ENCODE measurements at places on chromosomes 4 and X. TPM values are rescaled to one million over a fixed set of nuclear protein-coding genes. Genes with fewer than 3 reads are reported as not detected.

Gene ZCCHC12
- total RNA-seq = not detected

Gene ATP1B4
- total RNA-seq = not detected

Gene IL2
- total RNA-seq = not detected

Gene MAGEB2
- total RNA-seq = 0.78 TPM

Gene LRAT
- 0.10 TPM for total RNA-seq

Gene CLDN22
- not detected for total RNA-seq

Gene LDB2
- total RNA-seq = 0.98 TPM

DNA sequence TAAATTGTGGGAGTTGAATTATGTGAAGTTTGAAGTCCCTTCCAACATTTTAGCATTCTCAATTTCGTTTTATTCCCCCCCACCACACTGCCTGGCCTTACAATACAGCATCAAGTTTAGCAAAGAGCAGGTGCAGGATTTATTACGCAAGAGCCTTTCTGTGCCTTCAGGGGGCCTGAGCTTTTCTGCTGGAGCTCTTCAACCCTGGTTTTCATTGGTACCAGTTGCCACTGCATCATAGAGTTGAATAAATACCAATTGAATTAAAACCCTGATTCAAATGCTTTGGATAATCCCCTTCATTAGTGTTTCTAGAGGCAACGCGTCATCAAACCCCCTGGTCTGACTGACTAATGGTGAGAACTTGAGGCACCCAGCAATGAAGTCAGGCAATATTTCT is 43.6 kb upstream of the KIT start:
- DNase-seq = no peak

DNA sequence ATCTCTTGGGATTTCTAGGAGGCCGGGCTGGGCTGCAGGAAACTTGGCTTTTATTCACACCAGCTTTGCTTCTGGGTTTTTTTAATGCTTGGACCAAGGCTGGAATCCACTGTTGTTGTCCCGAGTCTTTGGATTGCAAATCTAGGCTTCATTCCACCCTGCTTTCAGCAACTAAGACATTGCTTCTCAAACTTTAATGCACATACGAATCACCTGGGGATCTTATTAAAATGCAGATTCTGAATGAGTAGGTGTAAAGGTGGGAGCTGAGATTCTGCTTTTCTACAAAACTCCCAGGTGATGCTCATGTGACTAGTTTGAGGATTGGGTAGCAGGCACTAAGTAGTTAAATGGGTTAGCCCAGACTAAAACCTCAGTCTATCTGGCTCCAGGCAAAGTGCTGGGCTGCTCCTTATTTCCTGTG is 39.2 kb upstream of the GPC4 start:
- DNase-seq = no peak

DNA sequence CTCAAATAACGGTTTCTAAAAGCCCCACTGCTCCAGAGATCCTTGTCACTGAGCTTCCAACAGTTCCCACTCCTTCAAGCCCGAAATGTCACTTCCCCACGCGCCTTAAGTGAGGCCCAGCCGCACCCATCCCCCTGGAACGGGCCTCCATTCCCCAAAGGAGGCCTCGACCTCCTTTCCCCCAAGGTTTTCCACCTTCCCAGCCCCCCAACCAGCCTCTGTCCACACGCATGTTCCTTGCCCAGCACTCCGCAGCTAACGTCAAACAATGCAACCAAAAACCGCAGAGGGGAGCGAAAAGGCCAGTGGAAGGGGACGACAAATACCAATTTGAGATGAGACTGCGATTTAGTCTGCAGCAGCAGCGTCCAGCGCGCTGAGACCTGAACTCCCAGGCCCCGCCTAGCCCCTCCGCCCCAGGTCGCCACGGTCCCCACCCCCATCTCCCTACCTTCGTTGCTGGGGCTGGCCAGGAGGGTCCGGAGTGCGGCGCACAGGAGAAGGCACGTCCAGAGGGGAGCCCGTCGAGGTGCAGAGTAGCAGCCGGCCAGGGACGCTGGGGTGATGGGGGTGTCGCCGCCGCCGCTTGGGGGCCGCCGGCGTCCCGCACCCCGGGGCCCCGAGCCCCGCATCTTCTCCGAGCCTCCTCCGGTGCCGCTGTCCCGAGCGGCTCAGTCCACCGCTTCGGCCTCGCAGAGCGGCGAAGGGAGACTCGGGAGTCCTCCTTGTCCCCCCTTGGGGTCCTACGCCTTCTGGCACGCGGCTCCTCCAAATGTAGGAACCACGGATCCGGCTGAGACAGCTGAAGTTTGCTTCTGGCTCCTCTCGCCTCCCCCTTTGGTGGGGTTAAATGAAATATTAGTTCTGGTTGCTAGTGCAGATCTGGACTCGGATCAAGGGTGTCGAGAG is 924 bp downstream of the EPHA5 start:
- DNase-seq = no peak

DNA sequence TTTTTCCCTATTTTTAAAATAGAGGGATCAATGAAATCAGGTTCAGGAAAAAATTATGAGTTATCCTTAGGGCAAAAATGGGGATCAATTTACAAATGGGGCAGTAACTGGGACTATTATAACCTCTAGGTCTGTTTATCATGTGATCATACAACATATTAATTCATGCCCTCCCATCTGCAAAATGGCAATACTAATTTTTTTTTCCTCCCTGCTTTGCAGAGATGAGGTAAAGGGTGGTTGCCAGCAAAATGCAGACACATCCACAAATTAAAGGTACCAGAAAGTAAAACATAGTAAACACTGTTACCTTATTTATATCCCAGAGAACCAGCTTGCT is 467 bp downstream of the HSD17B11 start:
- DNase-seq = no peak

DNA sequence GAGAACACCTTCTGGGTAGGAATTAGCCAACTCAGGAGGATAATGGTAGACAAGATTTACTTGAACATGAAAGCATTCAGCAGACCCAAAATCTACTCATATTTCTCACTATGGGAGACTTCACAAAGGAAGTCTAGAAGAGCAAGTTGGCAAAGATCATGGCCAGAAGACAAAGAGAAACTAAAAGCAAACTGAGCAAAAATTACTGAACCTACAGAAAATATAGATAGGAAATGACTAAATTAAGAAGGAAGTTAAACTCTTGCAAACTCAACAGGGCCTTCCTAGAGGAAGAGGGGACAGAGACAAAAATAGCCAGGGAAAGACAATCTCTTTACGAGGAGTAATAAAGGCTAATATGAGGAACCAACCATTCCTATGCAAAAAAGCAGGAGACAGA is 18.7 kb downstream of the CORIN start:
- no peak for DNase-seq

DNA sequence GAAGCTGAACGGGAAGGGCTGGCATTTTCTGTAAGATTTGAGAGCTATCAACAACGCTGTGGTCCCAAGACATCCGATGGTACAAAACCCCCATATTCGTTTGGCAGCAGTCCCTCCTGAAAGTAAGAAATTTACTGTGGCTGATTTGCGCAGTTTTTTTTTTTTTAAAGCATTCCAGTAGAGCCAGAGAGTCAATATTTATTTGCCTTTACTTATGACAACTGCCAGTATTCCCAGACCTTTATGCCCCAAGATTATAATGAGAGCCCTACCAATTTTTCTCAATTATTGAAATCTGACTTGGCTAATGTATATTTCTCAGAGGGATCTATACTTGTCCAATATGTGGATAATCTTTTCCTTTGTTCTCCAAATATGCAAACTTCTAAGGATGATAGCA is 157.5 kb upstream of the SPIN4 start:
- DNase-seq = no peak

Measured in RPMI7951 (cell line).